ENCODE measurements at places on chromosomes 6 and 20.

- DNase-seq, result no peak
Measured at GRCh38 chr6:125949069-125949468, 7.5 kb upstream of the HINT3 start.

DNA sequence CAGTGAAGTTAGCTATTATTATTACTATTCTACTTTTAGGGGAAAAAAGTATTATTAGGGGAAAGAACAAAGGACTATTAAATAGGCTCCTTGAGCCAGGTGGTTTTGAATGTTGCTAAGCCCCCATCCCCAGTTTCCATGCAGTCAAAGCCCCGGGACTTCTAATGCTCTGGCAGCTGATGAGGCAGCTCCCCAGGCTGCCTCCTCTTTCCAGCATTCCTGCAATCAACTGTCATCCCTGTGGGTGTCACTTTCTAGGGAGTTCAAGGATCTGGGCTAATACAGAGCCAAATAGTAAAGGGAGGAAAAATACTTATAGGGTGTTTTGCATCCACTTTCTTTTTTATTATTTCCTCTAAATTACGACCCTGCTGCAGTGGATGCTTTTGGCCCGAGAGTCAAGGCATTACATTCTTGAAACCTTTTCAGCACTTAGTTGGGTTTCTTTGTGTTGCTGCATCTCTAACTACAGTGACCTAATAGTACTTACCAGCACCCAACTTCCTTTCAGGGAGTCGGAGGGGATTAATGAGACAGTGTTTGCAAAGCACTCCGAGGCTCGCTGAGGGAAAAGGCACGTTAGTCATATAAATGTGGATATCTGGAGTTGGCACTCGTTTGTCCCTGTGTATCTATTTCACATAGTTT lies 303.9 kb upstream of the MAP3K7 start:
- DNase-seq, result no peak

- no peak for DNase-seq
Measured at GRCh38 chr6:85135376-85136094, 314.3 kb upstream of the NT5E start.

DNA sequence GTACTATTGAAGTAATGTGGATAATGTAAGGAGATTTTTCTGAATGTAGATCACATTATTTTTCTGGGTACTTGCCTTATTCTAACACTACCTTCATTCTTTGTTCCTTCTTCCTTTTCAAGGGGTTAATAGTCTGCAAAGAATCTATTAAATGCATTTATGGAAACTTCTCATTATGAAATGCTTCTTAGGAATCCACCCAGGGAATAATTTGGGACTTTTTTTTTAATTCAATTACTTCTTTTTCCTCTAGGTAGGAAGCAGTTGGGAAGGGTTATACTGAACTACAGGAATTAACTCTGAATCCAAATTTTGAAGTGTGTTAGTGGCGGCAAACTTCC lies 173.1 kb downstream of the FOXA2 start:
- no peak for DNase-seq

GRCh38 chr20:24977797-24978196 lies 14.8 kb downstream of the APMAP start:
- no peak for DNase-seq

DNA sequence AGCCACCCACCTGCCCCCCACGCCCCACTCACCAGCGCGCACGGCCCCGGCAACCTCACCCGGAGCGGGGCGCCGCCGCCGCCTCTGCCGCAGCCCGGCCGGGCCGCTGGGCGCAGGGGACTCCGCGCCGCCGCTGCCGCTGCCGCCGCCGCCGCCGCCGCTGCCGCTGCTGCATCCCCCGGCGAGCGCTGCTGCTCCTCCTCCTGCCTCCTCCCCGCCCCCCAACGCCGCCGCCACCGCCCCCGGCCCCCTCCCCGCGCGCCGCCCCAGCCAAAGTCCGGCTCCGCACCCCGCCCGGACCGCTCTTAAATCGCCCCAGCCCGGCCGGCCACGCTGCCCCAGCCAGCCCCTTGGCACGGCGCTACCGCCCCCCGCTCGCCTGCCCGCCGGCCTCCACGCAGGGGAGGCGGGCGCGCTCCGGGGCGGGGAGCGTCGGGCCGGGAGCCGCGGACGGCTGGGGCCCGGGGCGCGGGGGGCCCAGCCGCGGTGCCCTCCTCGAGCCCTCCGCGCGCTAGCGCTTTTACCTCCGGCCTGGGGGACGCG lies at the start of gene SULF2:
Gene SULF2, minus strand, starts transcription at position 171 of the 543 bp plus-strand sequence. CDS start 28,118 bp downstream, outside the sequence.
- DNase-seq, result no peak

GRCh38 chr20:41344477-41344876 lies 3.9 kb downstream of the LPIN3 start:
- DNase-seq, result no peak

DNA sequence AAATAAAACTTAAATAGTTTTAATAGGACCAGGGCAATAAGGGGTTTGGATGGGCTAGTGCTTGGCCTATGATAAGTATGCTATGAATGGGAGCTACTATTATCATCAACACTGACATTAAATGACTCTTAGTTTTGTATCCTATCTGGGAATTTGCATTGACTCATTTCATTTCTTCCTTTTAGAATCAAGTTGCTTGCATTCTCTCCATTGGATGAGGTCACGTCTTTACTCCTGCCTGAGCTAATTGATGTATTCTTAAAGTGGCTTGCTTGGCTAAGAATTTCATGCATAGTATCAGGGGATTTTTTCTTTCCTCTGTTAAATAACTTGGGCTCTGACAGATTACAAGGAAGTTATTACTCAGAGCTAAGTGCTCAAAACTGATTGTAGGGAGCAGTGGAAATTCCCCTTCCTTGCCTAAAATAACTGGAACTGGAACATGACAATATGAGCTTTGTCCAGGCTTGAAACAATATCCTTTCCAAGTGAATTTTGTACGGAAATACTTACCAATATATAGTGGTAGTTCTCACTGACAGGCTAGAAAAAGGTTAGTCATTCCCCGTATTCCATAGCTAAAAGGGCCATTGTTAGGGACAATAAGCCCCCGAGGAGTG lies 169.9 kb downstream of the BCAS1 start:
- DNase-seq, result no peak

DNA sequence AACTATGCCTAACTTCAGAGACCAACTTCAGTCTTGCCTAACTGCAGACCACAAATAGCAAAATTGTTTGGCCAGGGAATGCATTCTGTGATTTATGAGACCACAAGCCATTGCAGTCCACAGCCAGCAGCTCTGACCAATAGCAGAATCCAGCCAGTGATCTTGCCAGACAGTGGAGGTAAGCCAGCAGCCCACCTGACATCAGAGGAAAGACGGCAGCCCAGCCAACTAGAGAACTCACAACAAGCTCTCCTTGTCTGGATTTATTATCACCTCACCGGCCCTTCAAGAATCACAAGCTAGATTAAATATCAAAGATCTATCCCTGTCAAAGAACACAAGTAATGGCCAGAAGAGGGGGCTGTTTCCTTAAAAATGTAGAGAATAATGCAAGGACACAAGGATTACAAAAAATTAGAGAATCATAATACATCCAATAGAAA lies 66.5 kb upstream of the SLC35F1 start:
- DNase-seq, result no peak

- DNase-seq, result no peak
Measured at GRCh38 chr6:142429195-142429594, 127.4 kb downstream of the ADGRG6 start.

- no peak for DNase-seq
Measured at GRCh38 chr6:111076024-111076695, 11.1 kb upstream of the SLC16A10 start.

DNA sequence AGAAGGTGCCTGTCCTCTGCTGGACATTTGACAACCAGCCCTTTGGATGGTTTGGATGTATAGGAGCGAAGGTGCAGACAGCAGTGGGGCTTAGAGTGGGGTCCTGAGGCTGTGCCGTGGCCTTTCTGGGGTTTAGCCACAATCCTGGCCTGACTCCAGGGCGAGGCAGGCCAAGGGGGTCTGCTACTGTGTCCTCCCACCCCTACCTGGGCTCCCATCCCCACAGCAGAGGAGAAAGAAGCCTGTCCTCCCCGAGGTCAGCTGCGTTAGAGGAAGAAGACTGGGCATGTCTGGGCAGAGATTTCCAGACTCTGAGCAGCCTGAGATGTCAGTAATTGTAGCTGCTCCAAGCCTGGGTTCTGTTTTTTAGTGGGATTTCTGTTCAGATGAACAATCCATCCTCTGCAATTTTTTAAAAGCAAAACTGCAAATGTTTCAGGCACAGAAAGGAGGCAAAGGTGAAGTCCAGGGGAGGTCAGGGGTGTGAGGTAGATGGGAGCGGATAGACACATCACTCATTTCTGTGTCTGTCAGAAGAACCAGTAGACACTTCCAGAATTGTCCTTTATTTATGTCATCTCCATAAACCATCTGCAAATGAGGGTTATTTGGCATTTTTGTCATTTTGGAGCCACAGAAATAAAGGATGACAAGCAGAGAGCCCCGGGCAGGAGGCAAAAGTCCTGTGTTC lies 1.3 kb upstream of the CDKN1A start:
- DNase-seq, result no peak

- peak; percentile 10 for DNase-seq
Measured at GRCh38 chr6:87968435-87969278, 79.0 kb upstream of the SPACA1 start.

- DNase-seq, result no peak
Measured at GRCh38 chr6:137853569-137854213, 13.4 kb upstream of the TNFAIP3 start.

Measured in NCI-H2029 (cell line).